ENCODE measurements at places on chromosomes 11 and 22. TPM values are rescaled to one million over a fixed set of nuclear protein-coding genes. Genes with fewer than 3 reads are reported as not detected.

Gene CACNA1I
- 0.27 TPM for total RNA-seq

Gene MS4A3
- not detected for total RNA-seq

Gene CHRM1
- total RNA-seq = not detected

Gene RASSF10
- not detected for total RNA-seq

Gene RAG2
- not detected for total RNA-seq

Gene TMEM191B
- 1.3 TPM for total RNA-seq

Gene YPEL4
- total RNA-seq = not detected

Gene ASRGL1
- total RNA-seq = 8.1 TPM

Gene UPK2
- total RNA-seq = 2.0 TPM
